ENCODE measurements at places on chromosomes 3 and 15. TPM values are rescaled to one million over a fixed set of nuclear protein-coding genes. Genes with fewer than 3 reads are reported as not detected.

- H3K36me3 ChIP-seq, result no peaks in the 10 kb centered on the region
- H3K4me3 ChIP-seq, result no peak overlapping the region
- no peaks in the 10 kb centered on the region for H3K4me1 ChIP-seq
- H3K27me3 ChIP-seq, result no peaks in the 10 kb centered on the region
These were observed 464.3 kb upstream of the WNT5A start for GRCh38 chr3:55951388-55951787.

DNA sequence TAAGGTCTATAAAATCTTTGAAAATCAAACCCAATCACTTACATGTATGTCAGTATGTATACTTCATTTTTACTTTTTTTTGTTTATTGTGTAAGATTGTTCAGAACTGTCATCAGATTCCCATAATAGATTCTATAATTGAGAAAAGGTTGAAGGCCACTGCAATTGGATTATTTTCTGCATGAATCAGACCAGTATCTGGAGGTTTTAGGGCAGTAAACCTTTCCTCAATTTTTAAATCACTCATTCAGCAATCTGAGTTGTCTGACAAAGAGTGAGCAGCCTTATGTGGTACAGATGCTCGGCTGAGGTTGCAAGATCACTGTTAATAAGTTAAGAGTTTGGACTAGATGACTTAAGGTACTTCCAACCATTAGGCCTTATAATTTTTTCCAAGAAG lies 96.0 kb downstream of the TP63 start:
- DNase-seq, result no peak
- H3K36me3 ChIP-seq, result no peaks in the 10 kb centered on the region
- H3K27ac ChIP-seq, result no peak overlapping the region
- H3K4me1 ChIP-seq, result no peaks in the 10 kb centered on the region
- H3K27me3 ChIP-seq, result no peaks in the 10 kb centered on the region

- peaks cover 2% of the 10 kb centered on the region for H3K27me3 ChIP-seq
- no peak overlapping the region for H3K27ac ChIP-seq
- H3K4me3 ChIP-seq, result no peak overlapping the region
- H3K4me1 ChIP-seq, result no peaks in the 10 kb centered on the region
These were observed 5.6 kb upstream of the MFGE8 start for GRCh38 chr15:88918738-88919137.

- no peak overlapping the region for H3K4me3 ChIP-seq
- no peaks in the 10 kb centered on the region for H3K4me1 ChIP-seq
- H3K36me3 ChIP-seq, result no peaks in the 10 kb centered on the region
These were observed 6.1 kb upstream of the RPP14 start for GRCh38 chr3:58299839-58300516.

- H3K27ac ChIP-seq, result no peak overlapping the region
- H3K36me3 ChIP-seq, result no peaks in the 10 kb centered on the region
- peak; percentile 42 for DNase-seq
- no peak overlapping the region for H3K4me3 ChIP-seq
- no peaks in the 10 kb centered on the region for H3K4me1 ChIP-seq
These were observed 9.7 kb downstream of the ETV5 start for GRCh38 chr3:186099178-186099577.

Gene MME
- 56.3 TPM for total RNA-seq

Gene CIDEC
- total RNA-seq, result not detected

Gene TRIM71
- total RNA-seq, result not detected

Data from prostate gland (tissue), 2 donors.